ENCODE measurements at places on chromosomes 11 and 22. TPM values are rescaled to one million over a fixed set of nuclear protein-coding genes. Genes with fewer than 3 reads are reported as not detected.

GRCh38 chr22:41758231-41758630 lies 42.2 kb upstream of the CCDC134 start:
- no peaks in the 10 kb centered on the region for H3K4me1 ChIP-seq
- H3K4me3 ChIP-seq, result no peak overlapping the region
- H3K27me3 ChIP-seq, result no peaks in the 10 kb centered on the region
- no peaks in the 10 kb centered on the region for H3K36me3 ChIP-seq
- no peak overlapping the region for H3K27ac ChIP-seq

The IGLL1 gene
- not detected for total RNA-seq

DNA sequence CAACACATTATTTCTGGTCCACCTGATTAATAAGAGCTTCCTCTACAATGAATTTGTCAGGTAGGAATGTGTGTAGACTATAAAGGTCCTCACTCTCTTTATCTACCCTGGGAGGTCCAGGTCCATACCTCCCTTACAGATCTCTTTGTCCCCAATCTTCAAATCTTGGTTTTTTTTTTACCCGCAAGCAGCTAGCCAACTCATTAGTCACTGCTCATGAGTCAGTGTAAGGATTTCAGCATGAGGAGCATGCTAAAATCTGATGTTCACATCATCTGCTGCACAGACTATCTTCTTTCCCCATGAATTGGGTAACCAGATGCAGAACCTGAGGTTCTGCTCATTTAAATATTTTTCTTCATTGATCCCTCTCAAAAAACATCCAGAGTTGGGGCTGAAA lies 397.0 kb upstream of the ISX start:
- no peaks in the 10 kb centered on the region for H3K36me3 ChIP-seq
- no peaks in the 10 kb centered on the region for H3K27me3 ChIP-seq
- no peaks in the 10 kb centered on the region for H3K4me1 ChIP-seq
- no peak overlapping the region for H3K27ac ChIP-seq

DNA sequence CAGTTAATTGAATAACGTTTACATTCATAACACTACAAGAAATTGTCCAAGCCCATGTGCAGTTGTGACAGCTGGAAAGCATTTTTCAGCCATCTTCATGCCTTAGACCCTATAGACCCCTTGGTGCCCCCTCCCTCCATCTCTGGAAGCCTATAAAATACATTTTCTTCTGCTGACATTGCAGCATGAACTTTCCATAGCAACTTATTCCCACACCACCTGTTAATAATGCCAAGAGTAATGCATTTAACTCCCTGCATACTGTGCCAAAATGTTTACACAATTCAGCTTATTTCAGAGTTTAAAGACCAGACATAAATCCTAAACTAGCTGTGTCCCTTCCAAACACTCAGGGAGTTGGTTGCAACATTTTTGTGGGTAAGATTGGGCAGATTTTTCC lies 143.0 kb upstream of the ARHGAP20 start:
- no peak for DNase-seq
- H3K27me3 ChIP-seq, result no peaks in the 10 kb centered on the region
- H3K4me3 ChIP-seq, result no peak overlapping the region
- H3K4me1 ChIP-seq, result peaks cover 14% of the 10 kb centered on the region
- H3K36me3 ChIP-seq, result no peaks in the 10 kb centered on the region

DNA sequence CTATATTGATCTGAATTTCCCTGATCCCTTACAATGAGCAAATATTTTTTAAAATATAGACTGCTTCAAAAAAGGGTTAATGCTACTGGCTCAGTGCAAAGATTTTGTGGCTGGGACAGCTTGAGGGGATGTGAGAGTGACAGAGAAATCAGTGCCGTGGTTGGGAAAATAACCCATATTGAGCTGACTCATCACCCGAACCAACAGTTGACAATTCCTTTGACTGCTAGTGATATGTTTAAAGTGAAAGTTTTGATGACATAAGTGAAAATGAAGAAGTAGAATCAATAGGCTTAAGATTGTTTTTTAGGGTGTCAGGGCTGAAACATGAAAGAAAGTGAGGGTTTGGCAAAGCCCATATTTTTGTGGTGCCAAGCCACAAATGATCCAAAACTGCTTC lies 257.1 kb upstream of the TENM4 start:
- no peak overlapping the region for H3K27ac ChIP-seq
- H3K4me1 ChIP-seq, result no peaks in the 10 kb centered on the region
- H3K27me3 ChIP-seq, result no peaks in the 10 kb centered on the region
- no peaks in the 10 kb centered on the region for H3K36me3 ChIP-seq
- DNase-seq, result no peak
- no peak overlapping the region for H3K4me3 ChIP-seq

The ANGPTL5 gene
- not detected for total RNA-seq

- no peak overlapping the region for H3K27ac ChIP-seq
- no peak for DNase-seq
- no peak overlapping the region for H3K4me3 ChIP-seq
- H3K36me3 ChIP-seq, result no peaks in the 10 kb centered on the region
- H3K4me1 ChIP-seq, result no peaks in the 10 kb centered on the region
Observed at GRCh38 chr11:122045181-122045586, 70.8 kb downstream of the BLID start.

The ABCC8 gene
- total RNA-seq, result 22.9 TPM

DNA sequence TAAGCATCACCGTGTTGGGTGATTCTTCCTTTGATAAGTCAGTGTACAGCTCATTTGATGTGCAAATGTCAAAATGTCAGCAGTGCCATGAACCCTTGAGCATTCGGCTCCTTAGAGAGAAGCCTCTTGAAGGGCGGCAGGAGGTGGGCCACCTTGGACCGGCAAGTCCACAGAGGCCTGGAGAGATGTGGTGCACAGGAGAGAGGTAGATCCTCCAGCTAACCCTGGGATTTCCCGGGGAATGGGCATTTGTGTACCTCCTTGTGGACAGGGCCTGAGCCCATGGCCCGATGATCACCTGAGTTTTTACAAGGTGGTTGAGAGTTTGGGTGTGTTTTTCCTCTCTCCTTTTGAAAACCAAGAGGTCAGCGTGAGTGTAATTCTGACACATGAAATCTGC lies 133.2 kb upstream of the RCN1 start:
- no peak overlapping the region for H3K4me3 ChIP-seq
- H3K27me3 ChIP-seq, result no peaks in the 10 kb centered on the region
- H3K36me3 ChIP-seq, result no peaks in the 10 kb centered on the region
- DNase-seq, result no peak
- no peaks in the 10 kb centered on the region for H3K4me1 ChIP-seq

The SCO2 gene
- total RNA-seq, result 6.3 TPM
